Inflammatory macrophage treated with lipopolysaccharide for 4 hours (primary cell): ENCODE measurements at places on chromosomes 1 and 21.
A peak's percentile ranks its signal among the peaks of the same experiment; 100 is the strongest.

- DNase-seq: no peak
Observed at GRCh38 chr21:28936721-28937120, 56.0 kb downstream of the LTN1 start.

DNA sequence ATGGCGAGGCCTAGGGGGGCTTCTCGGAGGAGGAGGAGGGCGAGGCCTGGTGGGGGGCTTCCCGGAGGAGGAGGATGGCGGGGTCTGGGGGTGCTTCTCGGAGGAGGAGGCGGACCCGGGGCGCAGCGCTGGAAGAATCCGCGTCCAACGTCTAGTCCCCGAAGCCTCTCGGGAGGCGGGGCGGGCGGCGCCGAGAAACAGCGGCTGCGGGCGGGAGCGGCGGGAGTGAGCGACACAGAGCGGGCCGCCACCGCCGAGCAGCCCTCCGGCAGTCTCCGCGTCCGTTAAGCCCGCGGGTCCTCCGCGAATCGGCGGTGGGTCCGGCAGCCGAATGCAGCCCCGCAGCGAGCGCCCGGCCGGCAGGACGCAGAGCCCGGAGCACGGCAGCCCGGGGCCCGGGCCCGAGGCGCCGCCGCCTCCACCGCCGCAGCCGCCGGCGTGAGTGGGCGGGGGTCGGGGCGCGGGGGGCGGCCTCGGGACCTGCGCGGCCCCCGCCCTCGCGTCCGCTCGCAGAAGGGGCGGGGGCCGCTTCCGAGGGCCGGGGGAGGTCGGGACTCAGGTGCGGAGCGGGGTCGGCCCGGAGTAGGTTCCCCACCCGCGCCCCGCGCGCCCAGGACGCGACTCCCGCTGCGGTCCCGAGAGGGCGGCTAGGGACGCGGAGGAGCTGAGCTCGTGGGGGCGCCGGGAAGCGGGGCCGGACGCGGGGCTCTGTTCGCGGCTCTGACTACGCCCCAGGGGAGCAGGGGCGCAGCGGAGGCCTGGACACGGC is at the start of gene KLHL17:
Gene KLHL17, plus strand, starts transcription at position 222 of the 769 bp plus-strand sequence. Its CDS starts 110 bp downstream, at position 332.
- DNase-seq: peak; percentile 70

GRCh38 chr1:226217273-226217672 is 6.2 kb upstream of the MIXL1 start:
- no peak for DNase-seq

DNA sequence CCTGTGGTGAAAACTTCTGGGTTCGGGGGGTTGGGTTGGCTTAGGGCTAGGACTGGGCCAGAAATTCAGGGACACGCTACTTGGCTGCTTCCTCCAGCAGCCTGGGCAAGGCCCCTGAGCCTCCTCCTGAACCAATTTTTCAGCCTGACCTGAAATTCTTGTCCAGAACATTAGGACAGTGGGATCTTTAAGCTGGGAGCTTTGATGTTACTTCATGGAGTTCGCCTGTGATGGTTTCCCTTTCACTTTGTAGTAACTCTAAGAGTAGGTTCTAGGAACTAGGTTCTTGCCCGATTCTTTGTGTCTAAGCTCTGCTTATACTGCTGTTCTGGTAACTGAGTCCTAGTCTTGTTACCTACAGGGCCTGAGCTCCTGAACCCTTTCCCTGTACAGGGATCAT is 75.3 kb downstream of the S1PR1 start:
- DNase-seq: no peak

DNA sequence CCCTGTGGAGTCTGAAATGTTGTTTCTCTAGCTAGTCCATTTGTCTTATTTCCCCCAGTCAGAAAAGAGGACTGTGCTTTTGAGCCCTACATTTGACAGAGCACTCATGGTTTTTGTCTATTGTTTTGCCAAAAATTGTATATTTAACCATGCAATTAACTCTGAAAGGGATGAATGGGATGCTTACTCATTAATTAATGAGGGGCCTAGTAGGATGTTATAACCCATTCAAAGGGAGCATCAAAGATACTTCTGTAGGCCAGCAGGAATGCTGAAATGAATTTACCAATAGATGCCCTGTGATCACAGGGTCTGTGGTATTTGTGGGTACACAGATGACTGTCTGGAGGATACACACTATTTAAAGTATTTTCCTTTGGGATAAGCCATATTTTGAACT is 147.7 kb downstream of the FCRL5 start:
- DNase-seq: no peak
